ENCODE measurements at places on chromosomes 7 and 10.

DNA sequence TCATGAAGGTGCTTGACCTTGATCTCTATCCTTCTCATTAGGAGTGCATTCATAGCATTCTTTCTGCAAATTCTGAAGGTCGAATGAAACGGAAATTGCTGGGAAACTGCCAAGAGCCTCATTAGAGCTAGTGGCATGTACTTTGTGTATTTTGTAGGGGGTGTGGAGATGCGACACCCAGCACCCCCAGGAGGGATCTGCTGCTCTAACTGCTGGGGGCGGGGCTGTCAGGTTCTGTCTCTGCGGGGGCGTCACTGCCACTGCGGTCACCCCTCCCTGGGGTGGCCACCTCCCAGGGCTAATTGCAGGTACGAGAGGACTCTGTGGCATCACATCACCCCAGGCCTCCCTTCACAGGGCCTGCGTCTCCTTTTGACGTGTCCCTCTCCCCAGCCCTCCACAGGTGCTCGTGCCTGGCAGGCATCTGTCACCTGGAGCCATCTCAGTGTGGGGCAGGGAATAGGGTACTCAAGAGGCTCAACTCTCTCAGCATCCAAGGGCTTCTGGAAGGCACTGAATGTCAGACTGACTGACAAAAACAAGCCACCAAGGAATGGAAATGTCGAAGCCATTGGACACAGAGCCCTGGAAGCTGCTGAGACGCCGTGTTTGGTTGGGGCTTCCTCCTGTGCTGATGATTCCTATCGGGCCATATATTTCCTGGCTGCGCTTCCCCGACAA lies 151.1 kb downstream of the ACTR3B start:
- peak; percentile 69 for DNase-seq

DNA sequence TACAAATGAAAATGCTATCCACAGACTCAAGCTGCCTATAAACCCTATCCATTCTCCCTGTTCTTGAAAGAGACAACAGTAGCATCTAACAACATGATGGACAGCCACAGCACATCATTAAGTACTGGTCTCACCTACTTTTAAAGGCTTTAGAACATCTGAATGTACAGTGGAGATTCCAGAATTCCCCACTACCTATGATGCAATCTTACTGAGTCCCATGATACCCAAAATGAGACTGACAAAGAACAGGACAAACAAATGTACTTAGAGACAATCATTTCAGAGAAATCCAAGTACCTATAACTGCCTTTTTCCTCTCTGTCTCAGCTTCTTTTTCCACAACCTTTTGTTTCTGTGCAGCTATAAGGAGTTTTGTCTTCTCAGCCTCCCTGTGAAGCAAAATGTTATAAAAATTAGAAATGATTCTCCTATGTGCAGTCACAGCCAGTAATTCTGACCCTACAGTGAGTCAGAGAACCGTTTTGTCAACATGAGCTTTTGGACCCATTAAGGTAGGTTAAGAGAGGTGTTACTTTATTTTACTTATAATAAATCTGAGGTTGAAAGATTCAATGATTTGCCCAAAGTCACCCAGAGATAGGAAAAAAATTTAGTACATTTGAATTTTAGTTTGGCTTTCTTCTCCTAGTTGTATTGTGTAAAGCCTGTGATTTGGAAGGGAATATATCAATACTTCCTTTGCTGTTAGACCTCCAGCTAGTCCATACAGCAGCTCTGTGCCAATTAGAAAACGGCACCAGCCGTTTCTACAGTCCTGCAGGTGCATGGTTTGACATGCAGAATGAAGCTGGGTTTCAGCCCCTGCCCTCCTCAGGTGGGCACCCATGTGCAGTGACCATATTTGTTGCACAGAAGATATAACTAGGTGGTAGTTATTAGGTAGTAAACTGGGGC lies 21.9 kb downstream of the ERLIN1 start:
- no peak for DNase-seq

- no peak for DNase-seq
Measured at GRCh38 chr7:14978687-14979086, 76.1 kb upstream of the DGKB start.

DNA sequence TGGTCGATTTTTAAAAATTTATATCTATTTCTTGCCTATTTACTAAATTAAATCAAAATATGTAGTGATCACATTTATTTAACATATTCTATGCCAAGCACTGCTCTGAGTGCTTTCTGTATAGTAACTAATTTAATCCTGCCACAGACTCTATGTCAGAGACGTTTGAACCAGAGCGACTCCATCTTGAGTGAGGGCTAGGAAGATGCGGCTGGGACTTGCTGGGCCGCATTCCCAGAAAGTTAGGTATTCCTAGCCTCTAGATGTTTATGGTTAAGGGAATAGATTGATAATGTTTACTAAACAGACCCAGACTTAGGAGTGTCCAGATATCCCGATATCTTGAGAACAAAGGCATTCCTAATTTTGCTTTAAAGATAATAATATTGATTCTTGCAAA lies 3.2 kb upstream of the GSTO1 start:
- DNase-seq: no peak

DNA sequence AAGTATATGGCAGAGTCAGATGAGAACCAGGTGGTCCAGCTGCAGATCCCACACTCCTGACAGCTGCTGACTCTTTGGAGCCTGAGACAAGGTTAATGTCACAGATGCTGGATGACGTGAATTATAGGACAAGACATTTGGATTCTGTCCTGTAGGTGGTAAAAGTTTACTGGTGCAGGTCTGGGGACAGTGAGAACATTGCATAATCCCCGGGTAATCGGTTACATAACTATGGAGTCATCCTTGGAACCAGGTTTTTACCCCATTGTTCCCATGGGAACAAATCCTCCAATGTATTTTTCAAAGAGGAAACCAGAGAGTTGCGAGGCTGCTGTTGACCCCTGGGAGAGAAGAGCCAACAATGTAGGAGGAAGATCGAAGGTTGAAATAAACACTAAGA lies 27.5 kb upstream of the ZCCHC24 start:
- no peak for DNase-seq

- no peak for DNase-seq
Measured at GRCh38 chr7:99498546-99498944, 1.5 kb downstream of the ZNF394 start.

DNA sequence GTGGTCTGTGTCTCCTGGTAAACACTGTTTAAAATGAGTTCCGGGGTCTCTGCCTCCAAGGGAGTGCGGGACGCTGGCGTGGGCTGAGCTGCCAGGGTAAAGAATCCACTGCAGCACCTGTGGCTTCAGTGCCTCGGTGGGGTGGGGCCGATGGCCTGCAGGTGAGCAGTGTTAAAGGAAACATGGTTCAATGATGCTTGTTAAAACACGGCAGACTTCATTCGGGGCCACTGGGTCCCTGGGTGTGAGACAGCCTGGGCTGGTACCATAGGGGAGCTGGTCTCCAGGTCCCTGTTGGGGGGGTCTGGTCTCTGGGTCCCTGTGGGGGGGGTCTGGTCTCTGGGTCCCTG lies 24.9 kb upstream of the KNDC1 start:
- no peak for DNase-seq

GRCh38 chr7:92745241-92745640 lies 91.1 kb downstream of the CDK6 start:
- no peak for DNase-seq

- DNase-seq: no peak
Measured at GRCh38 chr10:91820144-91820543, 21.9 kb downstream of the TNKS2 start.

- no peak for DNase-seq
Measured at GRCh38 chr10:29301359-29301910, 12.6 kb downstream of the LYZL1 start.

- no peak for DNase-seq
Measured at GRCh38 chr10:61503051-61503450, 49.9 kb upstream of the TMEM26 start.

- DNase-seq: peak; percentile 73
Measured at GRCh38 chr7:99275496-99275895, 2.9 kb downstream of the MYH16 start.

DNA sequence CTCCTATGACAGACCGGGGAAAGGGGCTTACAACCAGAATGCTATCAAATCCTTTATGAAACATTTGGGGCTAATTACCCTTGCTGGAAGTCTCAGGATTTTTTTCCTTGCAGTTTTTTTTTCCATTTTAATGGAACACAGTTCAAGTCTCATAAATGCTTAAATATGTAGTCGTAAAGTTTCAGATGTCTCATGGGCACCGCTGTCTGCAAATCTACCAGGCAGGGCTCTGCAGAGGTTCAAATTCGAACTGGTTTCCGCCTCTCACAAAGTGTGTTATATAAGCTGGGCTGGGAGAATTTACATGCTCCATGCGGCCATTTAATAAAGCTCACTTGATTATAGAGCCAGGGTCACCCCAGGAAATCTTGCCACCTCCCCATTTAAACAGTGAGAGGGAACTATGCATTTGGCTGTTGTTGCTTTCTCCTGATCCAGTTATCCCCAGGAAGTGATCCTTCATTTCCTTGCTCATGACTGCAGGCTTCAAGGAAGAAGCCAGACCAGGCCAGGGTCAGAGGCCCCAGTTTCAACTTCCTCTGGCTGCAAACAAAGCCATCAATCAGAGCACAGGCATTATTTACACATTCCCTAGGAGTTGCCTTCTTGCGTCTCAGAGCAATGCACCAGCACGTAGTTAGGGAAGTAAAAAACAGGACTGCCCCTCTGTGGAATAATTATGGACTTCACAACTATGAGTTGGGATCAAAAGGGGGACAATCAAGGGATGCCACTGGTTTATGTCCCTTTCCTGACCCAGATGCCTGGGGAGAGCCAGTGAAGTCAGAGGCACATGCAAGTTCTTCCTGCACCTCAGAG lies 358.8 kb downstream of the PRPF18 start:
- no peak for DNase-seq

DNA sequence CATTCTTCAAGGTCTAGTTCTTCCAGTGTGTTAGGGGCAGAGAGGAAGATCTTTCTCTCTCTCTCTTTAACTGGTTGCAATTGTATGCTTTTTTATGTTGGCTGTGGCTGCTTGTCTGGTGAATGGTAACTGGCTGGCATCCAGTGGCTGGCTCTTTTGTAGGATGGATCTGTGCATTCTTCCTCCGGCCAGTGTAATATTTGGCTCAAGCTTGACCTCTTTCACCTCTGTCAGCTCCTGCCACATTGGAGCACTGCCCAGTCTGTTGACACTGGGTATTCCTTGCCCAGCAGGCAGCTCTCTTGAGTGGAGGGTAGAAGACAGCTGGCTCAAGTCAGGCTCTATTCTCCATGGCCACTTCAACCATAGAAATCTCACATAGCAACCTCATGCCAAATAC lies 528.3 kb downstream of the PHTF2 start:
- no peak for DNase-seq

DNA sequence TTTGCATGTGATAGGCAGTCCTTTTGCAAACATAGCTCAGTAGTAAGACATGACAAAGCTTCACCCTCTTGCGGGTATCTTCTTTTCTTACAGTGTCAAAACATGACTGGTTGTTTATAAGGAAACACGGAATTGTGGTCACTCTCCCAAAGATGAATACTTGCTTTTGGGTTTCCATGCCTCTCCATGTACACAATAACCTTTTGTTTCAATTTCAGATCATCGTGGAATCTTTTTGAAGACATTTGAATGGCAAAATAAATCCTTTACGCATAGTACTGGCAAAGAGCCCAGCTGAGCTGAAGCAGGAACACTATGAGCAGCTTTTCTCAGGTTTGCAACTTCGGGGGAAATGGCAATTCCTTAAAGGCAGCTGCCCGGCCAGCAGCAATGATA lies 156.8 kb upstream of the FRMD4A start:
- DNase-seq: no peak

GRCh38 chr10:30047924-30048531 lies 11.4 kb downstream of the JCAD start:
- no peak for DNase-seq

GRCh38 chr7:30047124-30047523 lies 18.9 kb downstream of the PLEKHA8 start:
- DNase-seq: no peak

DNA sequence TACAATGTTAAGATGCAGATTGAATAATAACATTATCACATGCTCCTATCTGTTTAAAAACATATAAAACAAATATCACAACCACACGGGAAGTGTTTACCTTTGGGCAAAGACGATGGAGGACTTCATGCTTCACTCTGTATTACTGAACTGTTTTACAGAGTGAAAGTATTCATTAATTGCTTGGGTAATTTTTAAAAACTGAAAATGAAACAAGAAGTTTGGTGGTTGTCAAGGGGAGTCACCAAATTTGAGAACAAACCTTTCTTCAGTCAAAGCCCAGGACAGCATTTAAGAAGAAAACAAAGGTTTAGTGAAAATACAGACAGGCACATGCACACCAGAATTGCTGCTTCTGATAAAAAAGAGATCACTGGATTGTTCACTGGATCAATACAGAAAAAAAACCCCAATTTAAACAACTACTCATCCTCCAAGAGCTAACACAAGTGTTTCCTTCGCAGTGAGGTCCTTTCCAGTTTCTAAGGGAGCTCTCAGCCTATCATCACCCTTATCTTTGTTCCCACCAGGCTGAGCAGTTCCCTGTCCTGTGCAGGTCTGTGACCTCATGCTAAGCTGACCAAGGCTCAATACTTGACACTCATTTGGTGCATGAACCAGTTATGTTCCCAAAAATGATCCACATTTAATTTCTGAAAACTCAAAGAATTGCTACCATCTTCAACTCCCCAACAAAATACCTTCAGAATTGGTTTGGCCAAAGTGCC lies 8.8 kb downstream of the PARP12 start:
- DNase-seq: no peak

DNA sequence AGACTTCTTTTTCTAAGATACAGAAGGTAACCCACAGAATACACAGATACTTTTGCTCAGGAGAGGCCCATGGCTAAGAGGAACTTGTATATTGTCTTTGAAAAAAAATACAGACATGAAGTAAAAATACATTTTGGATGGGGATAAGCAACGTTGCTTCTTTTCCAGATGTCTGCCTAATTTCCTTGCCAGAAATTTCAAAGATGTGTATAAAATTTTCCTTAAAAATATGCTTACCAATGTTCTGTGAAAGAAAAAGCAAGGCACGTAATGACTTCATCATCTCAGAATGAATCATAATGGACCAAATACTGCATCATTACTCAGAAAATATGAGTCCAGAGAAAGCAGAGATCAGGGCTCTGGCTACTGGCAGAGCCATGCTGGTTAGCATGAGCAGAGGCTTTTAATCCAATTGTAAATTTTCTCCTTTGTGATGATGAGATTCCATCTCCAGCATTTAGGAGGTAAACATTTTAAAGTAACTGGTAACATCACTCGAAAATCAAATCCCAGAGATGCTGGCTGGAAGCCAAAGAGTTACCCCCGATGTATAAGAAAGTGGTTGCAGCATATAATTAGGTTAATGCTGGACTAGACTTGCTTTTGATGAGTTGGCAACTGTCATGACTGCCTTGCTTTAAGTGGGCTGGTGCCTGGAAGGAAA lies 272.5 kb downstream of the SEMA3A start:
- DNase-seq: no peak

Data from retina (tissue), 1 donor.